ENCODE measurements at places on chromosomes 13 and 19.

DNA sequence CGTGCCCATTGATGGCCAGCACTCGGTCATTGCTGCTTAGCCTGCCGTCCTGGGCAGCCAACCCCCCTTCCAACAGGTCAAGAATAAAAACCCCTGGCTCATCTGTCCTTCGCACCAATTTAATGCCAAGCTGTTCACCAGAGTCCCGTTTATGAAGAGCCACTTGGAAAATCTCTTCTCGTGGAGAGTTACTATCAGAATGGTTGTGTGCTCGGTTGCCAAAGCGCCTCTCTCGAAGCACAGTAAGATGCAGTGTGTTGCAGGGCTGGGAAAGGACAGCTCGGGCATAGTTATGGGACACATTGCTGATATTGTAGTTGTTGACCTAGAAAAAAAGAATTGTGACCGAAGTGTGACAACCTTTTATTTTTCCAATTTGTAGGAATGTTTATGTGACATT is 57.9 kb downstream of the LNX2 start:
- DNase-seq = no peak

DNA sequence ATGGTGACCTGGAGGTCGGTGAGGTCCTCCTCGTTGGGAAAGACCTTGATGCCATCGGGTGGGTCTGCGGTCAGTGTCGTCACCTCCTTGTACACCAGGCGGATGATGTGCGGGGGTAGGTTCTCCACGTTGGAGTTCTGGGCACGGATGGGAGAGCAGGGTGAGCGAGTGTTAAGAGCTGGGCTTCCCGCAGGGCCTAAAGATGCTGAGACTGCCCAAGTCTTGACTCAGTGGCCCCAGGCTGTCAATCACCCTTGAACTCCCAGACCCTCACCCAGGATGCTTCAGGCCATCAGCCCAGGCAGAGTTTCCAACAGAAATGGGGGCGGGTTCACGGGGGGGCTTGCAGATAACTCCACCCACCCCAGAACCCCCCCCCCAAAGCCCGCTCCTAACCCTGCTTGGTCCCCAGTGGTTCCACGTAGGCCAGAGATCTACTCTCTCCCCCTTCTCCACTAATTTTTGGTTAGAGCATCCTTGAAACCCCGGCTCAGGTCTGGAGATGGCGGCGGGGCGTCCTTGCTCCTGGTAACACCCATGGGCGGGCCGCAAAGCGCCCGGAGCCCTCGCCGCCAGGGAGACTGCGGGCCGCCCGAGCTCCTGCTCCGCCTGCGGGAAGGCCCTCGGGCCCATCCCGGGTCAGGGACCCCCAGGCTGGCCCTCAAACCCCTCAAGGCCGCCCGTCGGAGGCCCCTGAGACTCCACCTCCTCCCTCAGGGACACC is 600 bp downstream of the UBE2S start:
- DNase-seq = peak; percentile 34

DNA sequence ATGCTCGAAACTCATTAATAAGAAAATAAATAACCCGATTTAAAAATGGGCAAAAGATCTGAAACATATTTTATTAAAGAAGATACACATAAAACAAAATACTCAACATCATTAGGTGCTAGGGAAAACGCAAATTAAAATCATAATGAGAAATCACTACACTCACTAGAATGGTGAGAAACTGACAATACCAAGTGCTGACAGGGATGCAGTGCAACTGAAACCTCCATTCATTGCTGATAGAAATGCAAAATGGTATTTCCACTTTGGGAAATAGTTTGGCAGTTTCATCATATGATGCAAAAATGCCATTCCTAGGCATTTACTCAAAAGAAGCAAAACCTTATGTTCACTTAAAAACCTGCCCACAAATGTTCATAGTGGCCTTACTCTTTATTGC is 225.4 kb downstream of the RGCC start:
- peak; percentile 28 for DNase-seq

DNA sequence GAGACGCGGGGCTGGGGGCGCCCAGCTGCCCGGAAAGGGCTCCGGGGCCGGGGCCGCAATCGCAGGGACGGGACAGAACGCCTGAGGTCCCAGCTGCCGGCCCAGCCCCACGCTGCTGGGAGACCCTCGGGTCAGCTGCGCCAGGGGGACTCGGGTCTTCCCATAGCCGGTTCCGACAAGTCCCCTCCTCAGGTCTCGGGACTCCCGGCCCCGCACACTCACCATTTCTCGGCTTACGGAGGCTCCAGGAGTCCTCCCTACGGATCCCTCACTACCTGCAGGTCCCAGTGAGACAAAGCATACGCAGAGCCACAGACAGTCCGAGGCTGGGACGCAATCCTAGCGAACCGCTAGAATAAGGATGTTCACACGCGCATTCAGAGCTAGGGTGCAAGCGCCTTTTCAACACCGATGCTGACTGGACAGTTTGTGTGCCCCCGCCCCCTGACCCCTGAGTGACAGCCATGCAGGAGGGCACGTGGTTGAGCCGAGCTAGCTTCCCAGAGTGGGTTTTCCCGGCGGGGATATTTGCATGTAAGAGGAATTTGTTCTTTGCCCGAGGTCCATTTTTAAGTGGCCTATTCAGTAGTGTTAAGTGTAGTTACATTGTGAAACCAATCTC is 13.6 kb downstream of the ZNF490 start:
- no peak for DNase-seq

GRCh38 chr19:2488942-2489731 is 13.2 kb downstream of the GADD45B start:
- peak; percentile 49 for DNase-seq

DNA sequence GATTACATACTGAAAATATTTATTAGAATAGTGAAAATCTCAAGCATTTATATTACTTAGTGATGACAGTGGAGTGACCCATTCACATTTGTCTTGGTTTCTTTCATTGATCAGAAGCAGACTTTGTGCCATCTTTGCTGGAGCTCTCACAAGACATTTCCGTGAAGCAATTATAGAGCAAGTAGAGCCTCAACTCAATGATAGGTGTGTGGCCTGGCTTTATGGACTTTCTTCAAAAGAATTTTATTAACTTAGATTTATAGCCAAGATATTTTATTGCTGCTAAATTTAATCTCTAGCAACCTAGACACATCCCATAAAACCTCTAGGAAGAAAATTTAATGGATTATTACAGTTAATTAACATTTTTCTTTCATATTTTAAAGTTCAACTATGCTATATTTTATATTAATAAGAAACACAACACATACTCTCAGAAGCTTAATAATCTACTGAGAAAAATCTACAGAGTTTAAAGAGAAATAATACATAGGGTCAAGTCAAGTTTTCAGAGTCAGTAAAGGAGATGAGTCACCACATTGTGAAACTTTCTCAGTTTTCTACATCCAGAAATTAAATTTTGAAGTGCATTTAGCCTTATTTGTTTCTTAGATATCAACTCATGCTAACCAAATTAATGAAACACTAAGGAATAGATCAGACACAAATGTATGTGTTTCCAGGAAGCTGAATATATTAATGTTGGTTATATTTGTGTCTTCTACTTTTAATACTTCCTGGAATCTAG is 160.5 kb downstream of the LACC1 start:
- DNase-seq = no peak

DNA sequence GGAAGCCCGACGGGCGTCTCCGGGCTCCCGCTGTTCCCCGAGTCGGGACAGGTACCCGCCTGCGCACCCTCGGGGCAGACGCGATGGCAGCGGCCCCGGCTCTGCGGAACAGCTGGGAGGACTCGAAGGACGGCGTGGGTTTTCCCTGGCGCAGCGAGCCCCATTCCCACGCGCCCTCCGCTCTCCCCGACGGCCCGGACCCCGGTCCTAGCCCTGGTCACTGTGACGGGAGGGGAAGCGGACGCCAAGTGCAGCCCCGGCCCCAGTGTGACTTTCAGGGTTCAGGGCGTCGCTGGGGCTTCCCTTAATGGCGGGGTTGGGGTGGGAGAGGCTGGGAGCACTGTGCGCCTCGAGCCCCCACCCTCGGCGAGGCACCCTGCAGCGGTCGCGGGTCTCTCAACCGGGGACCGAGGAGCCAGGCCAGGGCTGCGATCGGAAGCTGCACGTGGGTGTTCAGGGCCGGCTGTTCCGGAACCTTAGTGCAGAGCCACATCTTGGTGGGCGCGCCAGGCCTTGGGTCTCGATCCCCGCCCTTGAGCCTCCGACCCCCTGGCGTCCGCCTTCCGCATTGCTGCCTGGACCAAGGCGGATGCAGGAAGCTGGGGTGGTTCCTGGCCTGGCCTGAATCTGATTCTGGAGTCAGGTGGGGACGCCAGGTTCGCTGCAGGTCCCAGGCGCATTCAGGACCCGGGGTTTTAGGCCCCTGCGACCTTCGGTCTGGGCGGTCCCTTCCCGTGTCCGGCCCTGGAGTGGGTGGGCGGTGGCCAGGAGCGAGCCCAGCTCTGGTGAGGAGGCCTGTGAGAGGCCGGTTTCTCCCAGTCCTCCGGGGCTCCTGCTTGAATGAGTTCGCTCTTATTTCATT is 3.5 kb downstream of the LGALS7B start:
- DNase-seq = no peak

DNA sequence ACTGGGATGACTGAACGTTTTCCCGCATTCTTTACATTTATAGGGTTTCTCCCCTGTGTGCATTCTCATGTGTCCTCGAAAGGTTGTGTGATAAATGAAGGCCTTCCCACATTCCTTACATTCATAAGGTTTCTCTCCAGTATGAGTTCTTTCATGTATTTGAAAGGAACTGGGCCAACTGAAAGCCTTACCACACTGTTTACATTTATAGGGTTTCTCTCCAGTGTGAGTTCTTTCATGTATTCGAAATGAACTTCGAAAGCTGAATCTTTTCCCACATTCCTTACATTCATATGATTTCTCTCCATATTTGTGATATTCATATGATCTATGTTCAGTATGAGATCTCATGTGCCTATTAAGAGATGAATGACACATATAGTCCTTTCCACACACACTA is 19.4 kb downstream of the ZNF709 start:
- DNase-seq = no peak

DNA sequence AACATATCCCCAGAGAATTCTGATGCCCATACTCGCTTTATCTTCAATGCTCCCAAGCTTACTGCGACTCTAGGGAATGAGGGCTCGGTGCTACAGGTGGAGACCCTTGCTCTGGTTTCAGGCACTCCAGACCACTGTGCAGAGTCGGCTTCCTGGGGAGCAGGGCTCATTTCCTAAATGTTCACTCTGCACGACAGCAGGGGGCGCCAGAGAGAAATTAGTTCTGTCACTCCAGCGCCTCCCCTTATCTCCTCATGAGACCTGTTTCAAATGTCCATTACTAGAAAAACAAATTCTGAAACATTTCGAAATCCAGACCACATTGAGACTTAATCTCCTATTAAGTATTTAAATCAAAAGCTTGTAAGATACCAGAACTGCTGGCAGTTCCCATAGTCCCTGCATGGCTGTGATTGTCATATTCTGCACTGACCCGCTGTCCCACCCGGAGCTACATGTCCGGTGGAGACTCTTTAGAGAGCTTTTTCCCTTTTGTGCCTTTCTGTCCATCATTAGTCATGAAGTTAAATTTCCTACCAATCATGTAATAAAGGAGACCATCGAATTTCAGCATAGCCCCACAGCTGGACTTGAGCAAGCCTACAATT is 22.4 kb downstream of the EPSTI1 start:
- peak; percentile 63 for DNase-seq

GRCh38 chr19:35657904-35658700 is 8.2 kb upstream of the UPK1A start:
- no peak for DNase-seq

GRCh38 chr19:15283141-15283883 is 49.0 kb downstream of the BRD4 start:
- DNase-seq = peak; percentile 92

- DNase-seq = no peak
These were observed 324.5 kb downstream of the DNAJC15 start for GRCh38 chr13:43347877-43348276.

DNA sequence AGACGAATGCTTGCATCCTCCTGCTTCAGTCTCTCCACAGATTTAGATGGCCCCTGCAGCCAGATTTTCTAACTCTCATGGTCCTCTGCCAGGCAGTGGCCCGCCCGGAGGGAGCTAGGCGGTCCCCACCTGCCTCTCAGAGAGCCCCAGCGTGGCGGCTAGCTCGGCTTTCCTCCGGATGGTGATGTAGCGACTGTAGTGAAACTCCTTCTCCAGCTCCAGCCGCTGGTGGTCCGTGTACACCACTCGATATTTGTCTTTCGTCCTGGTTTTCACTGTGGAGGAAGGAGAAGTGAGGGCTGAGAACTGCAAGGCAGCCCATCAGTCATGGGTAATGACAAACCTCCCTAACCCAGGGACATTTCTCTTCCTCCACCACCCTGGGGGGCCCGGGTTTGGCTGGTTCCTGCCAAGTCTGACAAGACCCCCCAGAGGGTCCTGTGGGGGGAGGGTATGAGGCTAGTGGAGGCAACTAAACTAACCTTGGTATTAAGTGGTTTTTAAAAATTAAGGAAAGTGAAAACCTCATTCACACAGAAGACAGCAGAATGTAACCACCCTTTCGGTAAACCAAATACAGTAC is 4.3 kb downstream of the CDX2 start:
- no peak for DNase-seq

DNA sequence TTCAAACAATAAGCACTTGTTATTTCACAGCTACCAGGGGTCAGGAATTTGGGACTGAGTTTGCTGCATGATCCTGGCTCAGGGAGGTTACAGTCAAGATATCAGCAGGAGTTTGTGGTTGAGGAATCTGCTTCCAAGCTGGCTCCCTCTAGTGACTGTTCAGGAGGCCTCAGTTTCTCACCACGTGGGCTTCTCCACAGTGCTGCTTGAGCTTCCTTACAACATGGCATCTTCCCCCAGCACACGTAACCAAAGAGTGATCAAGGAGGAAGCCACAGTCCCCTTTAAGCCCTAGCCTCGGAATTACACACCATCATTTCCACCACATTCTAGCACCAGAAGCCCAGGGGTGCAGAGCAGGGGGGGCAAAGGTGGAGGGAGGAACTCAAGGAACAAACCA is 28.8 kb downstream of the CELF5 start:
- no peak for DNase-seq

- no peak for DNase-seq
These were observed 19.0 kb downstream of the LYL1 start for GRCh38 chr19:13083627-13084026.

DNA sequence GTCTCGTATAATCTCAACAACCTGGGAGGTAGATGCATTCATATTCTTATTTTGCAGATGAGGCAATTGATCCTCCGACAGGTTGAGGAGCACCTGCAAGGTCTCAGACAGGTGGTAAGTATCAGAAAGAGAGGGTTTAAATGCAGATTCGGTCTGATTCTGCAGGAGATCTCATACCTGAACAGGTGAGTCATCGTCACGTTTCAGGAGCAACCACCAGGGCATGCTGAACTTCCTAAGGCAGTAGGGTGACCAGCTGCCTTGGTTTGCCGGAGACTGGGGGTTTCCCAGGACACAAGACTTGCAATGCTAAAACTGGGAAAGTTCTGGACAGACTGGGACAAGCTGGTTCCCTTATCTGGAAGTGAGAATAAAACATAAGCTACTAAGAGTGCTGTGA is 68.8 kb upstream of the TSHZ3 start:
- no peak for DNase-seq

- DNase-seq = no peak
These were observed 16.1 kb downstream of the ZNF816 start for GRCh38 chr19:52946322-52947310.

DNA sequence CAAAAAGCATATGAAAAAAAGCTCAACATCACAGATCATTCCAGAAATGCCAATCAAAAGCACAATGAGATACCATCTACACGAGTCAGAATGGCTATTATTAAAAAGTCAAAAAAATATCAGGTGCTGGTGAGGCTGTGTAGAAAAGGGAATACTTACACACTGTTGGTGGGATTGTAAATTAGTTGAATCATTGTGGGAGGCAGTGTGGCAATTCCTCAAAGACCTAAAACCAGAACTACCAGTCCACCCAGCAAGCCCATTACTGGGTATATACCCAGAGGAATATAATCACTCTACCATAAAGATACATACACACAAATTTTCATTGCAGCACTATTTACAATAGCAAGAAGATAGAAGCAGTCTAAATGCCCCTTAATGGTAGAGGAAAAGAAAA is 529.9 kb downstream of the SLITRK1 start:
- DNase-seq = no peak
